ENCODE measurements at places on chromosomes 1 and 21.
A peak's percentile ranks its signal among the peaks of the same experiment; 100 is the strongest.

GRCh38 chr1:8395433-8395866 is 77.5 kb downstream of the SLC45A1 start:
- DNase-seq, result no peak

DNA sequence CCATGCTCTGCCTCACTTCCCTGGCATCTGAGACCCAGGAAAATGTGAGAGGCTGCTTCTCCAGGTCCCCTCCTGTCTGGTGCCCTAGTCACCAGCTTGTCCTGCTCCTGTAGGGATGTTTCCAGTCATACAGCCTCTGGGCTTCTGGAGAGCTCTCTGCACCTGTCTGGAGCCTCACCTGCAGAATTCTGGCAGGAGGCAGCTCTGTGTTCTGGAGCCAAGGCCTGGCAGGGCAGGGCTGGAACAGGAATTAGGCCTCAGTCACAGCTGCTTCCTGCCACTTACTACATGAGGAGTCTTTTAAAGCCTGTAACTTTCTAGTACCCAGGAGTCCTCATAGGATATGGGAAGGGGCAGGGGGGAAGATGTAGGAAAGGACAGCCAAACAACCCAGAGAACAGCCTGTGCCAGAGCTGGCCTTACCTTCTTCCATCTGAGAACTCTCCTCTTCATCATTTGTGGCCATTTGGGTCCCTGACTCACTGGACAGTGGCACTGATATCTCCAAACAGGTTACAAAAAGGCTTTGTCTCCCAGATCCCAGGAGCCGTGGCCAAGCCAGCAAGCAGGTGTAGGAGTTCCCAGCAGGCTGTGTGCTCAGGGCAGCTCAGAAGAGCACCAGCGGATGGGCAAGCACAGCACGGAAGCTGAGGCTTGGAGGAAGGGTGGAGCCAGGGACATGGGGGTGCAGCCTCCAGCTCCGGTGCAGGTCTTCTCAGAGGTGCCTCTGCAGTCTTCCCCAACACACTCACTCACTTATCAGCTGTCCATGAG is 31.4 kb upstream of the ARTN start:
- DNase-seq, result no peak

- DNase-seq, result peak; percentile 87
Measured at GRCh38 chr1:15965228-15965767, 10.6 kb downstream of the ZBTB17 start.

DNA sequence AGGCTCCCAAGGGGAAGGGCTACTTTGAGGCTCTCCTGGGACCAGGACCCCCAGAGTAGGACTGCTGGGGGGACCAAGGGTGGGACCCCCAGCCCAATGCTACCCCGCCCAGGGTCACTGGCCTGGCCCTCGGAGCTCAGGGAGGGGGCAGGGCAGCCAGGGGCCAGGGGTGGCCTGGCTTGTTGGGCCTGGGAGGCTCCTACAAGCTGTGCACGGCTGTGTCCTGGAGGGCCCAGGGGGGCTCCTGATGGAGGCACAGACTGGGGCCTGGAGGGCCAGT is 2.2 kb downstream of the HES4 start:
- no peak for DNase-seq

- DNase-seq, result no peak
Measured at GRCh38 chr1:170804879-170805278, 130.5 kb upstream of the MROH9 start.

GRCh38 chr1:183178545-183178944 is 7.5 kb upstream of the LAMC2 start:
- DNase-seq, result no peak

- DNase-seq, result no peak
Measured at GRCh38 chr1:208278638-208279037, 34.5 kb upstream of the PLXNA2 start.

DNA sequence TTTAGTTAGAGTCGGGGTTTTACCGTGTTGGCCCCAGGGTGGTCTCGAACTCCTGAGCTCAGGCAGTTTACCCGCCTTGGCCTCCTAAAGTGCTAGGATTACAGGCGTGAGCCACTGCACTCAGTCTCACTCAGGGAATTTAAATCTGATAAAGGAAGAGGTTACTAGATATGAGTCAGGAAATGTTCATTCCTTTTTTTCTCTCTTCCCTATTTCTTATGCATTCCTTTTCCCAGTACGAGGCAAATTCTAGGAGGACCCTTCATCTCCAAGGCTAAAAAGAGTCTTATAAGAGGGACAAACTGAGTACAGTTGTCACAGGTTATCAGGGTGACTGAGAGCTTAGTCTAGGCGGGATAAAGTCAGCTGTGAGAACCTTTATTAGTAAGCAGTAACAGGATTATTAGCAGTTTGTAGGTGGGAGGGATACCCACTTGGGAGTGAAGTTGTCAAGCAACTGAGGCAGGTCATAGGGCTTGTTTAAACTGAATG is 9.1 kb downstream of the MACF1 start:
- no peak for DNase-seq

DNA sequence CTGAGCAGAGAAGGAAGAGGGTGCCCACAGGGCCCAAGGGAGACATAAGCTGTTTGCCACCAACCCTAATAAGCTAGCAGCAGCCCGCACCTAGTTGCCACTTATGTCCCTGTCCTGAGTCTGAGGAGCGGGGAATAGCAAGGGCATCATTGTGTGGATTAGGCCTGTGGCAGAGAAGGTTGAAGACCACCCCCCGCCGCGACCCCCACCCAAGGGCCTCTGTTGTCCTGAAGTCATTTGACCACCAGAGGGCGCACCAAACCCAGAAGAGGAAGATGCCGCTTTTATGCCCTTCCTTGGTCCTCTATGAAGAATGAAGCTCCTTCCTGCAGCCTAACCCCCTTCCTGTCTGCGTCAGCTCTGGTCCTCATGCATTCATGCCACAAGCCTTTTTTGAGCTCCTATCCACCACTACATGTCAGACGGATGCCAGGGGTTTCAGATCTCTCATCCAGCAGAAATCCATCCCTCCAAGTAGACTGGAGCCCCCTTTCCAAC is 16.6 kb downstream of the RHBG start:
- peak; percentile 87 for DNase-seq

- no peak for DNase-seq
Measured at GRCh38 chr1:12088607-12089006, 25.5 kb downstream of the TNFRSF8 start.

DNA sequence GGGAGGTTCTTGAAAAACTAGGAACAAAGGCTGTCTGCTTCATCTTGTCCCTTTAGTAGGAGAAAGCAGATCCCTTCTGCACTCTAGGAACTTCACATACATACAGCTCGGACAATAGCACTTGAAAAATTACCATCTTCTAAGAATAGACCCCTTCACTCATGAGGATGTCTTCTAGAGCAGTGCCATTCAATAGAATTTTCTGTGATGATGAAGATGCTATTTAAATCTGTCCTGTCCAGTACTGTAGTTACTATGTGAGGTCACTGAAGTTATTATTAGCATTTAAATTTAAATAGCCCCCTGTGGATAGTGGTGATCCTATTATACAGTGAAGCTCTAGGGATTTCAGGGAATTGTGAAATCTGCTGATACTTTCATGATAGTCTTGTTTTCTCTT is 46.4 kb upstream of the RAB3GAP2 start:
- no peak for DNase-seq

- DNase-seq, result no peak
Measured at GRCh38 chr21:44376606-44377005, 23.2 kb downstream of the TRPM2 start.

DNA sequence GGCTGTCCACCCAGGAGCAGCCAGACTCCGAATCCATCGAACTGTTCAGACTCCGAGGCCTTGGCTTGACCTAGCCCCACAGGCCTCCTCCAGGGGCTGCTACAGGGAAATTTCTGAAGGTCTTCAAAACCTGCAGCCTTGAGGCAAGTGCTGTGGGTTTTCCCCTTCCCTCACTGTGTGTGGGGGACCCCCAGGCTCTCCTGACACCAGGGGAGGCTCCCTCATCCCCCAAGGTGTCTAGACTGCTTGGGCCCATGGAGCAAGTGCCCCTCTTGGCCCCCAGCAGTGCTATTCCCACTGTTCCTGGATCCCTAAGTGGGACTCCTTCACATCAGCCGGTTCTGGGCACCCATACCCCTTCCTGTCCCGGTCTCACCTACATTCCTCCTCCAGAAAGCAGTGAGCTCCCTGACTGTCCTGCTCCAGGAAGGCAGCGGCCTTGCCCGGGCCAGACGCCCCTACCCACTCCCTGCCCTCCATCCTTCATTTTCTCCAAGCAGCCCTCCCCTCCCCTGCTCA is 814 bp downstream of the PAQR7 start:
- no peak for DNase-seq

GRCh38 chr1:178399177-178399728 is 97.5 kb downstream of the CLEC20A start:
- no peak for DNase-seq

Data from dorsolateral prefrontal cortex (tissue), 122 donors.